ENCODE measurements at places on chromosomes 16 and 17.

GRCh38 chr17:42050393-42051012, at the start of gene C17orf113:
C17orf113 (minus strand) TSS chr17:42050601; CDS start chr17:42043376, 7,225 bp downstream.
- DNase-seq, result peak; percentile 63

GRCh38 chr16:84511180-84511800, 6.8 kb upstream of the MEAK7 start:
- peak; percentile 80 for DNase-seq

DNA sequence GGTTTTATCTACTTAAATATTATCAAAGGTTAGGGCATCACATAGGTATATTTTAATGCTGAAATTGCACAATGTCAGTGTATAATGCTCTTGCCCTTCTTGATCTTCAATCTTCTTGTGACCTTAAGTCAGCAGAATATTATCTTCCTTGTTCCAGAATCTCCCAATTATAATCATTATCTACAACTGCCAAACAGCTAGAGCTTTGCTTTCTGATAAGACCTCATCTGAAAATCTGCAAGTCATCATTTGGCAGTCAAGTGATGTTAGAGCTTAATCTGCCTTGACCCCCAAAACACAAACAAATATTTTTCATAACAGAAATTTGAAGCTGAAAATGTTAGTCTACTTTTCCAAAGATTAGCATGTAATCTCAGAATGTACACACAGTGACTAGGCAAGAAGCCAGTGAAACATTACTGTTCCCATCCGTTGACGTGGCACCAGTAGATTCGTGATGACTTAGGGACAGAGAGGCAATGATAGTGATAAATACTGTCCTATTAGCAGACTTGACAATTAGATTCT, 19.8 kb downstream of the REXO5 start:
- DNase-seq, result no peak

- no peak for DNase-seq
Measured at GRCh38 chr16:68338326-68339119, 27.7 kb downstream of the PRMT7 start.

DNA sequence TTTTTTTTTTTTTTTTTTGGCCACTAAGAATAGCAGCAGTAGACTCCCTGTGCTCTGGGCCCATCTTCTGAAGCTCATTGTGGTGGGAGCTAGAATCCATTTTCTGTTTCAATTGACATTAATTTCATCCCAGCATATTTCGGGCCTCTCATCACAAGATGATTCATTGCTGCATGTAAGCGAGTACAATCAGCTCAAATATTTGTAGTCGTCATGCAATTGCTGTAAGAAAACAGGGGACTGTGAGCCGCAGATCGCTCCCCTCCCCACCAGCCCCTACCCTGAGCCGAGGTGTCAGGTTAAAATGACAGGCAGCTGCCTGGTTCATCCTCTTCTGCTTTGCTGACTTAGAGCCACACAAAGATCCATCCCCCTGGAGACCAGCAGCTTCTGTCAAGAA, 358.8 kb upstream of the CDH5 start:
- DNase-seq, result no peak

GRCh38 chr16:11672206-11673090, 4.2 kb downstream of the SNN start:
- no peak for DNase-seq

GRCh38 chr17:6135236-6135635, 65.1 kb downstream of the WSCD1 start:
- no peak for DNase-seq

GRCh38 chr17:48194097-48194550, 86.6 kb downstream of the SNX11 start:
- DNase-seq, result no peak

GRCh38 chr16:27311448-27311830, 2.3 kb upstream of the IL4R start:
- DNase-seq, result no peak

GRCh38 chr16:66719246-66719645, 22.7 kb upstream of the CMTM4 start:
- no peak for DNase-seq

GRCh38 chr16:53689636-53690035, 14.0 kb downstream of the RPGRIP1L start:
- DNase-seq, result no peak

DNA sequence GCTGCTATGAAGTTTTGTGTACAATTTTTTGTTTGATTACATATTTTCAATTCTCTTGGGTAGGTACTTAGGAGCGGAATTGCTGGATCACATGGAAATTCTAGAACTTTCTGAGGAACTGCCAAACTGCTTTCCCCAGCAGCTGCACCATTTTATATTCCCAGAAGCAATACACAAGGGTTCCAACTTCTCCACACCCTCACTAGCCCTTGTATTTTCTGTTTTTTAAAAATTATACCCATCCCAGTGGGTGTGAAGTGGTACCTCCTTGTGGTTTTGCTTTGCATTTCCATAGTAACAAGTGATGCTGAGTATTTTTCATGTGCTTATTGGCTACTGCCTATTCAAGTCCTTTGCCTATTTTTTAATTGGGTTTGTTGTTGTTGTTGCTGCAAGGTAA, 20.9 kb downstream of the NACA2 start:
- DNase-seq, result no peak

- DNase-seq, result no peak
Measured at GRCh38 chr17:65920996-65921395, 270.9 kb downstream of the CEP112 start.

- no peak for DNase-seq
Measured at GRCh38 chr17:67439269-67439668, 62.2 kb downstream of the PITPNC1 start.

DNA sequence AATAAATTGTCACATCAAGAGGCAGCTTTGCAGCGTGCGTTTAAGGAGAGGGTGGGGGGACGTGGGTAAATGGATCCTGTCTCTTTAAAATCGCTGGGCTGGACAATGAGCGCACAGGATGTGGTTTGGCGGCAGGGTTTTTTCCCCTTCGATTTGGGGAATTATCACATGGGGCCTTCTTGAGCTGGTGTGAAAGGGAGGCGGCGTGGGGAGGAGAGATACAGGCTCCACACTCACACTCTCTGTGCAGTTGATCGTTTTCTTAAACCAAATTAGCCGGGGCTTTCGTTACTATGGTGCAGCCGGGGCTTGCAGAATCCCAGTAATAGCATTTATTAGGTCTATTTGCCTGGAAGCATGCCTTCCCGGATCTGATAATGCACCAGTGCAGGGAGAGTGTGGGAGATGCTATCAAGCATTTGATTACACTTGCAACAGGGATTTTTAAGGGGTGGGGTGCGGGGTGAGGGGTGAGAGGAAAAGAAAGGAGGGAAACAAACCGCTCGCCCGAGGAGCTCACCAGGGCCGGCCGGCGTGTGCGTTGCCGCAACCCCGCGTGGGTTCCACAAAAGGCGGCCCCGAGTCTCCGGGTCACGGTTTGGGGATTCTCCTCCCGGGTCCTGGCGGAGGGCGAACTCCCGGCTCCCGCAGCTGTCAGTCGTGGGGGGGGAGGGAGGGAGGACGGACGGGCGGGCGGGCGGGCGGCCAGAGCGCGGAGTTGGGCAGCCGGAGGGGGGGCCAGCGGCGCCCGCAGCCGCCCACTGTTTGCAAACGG, 58.8 kb upstream of the GSE1 start:
- peak; percentile 90 for DNase-seq

GRCh38 chr17:70369391-70369790, 200.1 kb downstream of the KCNJ2 start:
- no peak for DNase-seq

DNA sequence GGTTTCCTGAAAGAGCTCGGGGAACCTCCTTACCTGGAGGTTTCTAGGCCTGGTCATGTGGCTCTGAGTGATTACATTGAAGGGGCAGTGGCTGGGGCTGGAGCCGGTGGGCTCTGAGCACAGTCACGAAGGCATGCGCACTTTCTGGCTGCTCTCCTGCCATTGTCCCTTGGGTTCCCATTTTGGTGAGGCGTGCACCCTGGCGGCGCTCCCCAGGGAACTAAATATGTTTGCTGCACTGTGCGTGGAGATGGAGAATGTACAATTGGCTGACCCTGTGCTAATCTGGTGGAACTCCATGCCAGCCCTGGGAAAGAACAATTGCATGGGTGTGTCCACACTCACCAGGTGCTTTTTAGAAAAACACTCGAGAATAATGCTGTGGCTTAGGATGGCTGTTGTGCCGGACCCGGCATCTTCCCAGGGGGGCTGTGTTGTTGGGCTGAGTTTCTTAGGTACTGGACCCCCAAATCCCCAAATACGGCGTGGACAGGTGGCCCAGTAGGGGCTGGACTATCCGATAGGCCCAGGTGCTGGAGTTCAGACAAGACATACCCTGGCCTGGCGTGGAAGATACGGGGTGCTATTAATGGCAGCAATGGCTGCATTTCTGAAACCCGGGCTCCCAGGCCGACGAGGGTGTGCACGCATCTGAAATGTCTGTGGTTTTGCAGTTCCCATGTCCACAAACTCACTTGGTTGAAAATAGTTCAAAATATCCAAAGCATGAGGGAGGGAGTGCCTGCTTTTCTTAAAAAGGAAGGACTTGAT, 230.5 kb downstream of the SEC14L1 start:
- peak; percentile 47 for DNase-seq

GRCh38 chr17:76251478-76252039, 11.3 kb upstream of the RNF157 start:
- DNase-seq, result no peak

- no peak for DNase-seq
Measured at GRCh38 chr17:35705705-35706104, 25.7 kb upstream of the RASL10B start.

DNA sequence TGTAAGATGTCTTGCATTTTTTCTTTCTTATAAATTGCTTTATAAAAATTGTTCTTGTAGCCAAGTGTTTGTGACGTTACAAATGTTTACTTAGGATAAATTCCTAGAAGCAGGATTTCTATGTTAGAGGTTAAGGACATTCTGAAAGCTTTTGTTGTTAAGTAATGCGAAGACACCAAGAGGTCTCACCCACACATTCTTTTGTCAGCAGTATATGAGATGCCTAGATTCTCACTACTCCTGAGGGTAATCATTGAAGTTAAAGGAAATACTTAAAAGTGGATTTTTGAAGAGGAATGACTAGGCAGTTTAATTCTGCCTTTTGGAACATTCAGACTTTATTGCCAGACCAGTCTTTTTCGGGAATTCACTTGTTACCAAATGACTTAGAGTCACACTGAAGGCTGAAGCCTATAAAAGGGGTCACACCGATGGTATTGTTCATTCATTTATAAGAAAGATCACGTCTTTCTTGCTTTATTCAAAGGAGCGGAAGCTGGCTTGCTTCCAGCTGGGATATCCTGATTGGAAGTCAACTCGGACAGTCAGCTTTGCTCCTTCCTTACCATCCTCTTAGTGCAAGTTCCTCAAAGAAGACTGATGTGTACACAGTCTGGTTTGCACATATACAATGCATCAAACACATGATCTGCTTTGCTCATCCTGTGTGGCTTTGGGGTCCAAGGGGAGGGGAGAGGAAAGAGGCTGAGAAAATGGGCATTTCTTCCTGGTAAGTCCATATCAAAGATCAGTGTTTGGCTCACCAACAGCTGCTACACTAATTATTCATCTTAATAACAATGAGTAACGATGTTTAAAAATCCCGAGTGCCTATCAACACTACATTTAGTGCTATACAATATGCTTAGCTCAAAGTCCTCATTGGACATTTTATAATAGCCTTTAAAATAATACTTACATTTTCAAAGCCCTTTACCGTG, 160.0 kb downstream of the MAP2K6 start:
- DNase-seq, result no peak

DNA sequence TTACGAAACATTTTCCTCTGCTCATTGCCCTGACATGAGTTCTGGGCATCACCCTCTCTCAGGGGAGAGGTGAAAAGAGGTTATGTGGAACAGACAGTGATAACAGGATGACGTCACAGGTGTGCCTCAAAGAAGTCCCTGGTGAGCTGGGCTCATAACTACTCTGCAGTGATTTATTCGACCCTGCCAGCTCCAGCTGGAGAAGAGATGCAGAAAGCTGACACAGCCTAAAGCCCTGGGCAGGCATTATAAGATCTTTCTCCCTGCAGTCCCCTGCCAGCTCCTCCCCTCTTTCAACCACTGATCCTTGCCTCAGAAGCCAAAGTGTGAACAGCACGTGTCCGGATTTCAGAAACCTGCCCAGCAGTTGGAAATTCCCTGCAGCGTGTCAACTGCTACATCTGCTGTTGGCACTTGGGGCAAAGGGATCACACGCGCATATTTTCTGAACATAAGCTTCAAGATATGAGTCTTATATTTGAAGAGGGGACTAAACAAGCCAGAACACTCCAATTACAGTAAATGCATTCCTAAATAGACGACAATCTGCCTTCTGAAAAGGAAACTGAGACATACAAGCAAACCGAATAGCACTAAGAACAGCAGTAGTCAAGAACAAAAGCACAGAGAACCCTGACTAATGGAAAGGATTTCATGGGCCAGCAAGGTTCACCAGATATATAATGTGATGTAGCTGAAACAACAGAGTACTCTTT, 80.5 kb downstream of the SMG6 start:
- peak; percentile 53 for DNase-seq

DNA sequence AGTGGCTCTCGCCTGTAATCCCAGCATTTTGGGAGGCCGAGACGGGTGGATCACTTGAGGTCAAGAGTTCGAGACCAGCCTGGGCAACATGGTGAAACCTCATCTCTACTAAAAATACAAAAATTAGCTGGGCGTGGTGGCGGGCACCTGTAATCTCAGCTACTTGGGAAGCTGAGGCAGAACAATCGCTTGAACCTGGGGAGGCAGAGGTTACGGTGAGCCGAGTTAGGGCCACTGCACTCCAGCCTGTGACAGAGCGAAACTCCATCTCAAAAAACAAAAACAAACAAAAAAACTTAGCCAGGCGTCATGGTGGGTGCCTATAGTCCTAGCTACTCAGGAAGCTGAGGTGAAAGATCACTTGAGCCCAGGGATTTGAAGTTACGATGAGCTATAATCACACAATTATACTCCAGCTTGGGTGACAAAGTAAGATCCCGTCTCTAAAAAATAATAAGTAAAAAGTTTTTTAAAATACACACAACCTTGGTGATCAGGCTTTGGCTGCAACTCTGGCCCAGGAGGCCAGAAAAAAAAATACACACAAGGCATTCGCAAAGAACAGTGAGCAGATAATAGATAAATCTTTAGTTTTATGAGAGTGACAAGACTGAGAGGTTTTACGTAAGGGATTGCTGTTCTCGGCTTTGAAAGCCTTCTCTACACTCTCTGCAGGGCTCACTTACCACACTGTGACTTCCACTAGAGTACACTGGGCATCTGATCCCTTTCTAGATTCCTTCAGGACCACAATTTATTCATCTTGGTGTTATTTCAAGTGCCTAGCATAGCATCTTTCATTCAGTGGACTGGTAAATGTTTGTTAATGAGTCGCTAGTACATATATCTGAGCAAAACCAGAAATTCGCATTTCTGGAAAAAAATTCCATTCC, 5.9 kb downstream of the GSPT1 start:
- no peak for DNase-seq

GRCh38 chr16:67399749-67400704, 6.7 kb upstream of the TPPP3 start:
- no peak for DNase-seq

DNA sequence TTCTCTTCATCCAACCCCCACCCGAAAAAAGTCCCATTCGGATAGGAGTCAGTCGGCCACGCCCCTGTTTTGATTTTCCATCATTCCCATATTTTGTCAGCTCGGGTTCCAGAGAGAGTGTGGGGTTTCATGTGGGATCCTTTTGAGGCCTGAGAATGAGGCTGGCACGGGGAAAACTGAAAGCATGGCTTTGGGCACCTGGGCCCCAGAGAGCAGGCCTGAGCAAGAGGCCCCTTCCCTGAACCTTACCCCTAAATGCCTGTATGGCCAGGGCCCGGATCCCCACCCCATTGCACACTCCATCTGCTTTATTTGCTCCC, 4.6 kb upstream of the HOXB4 start:
- DNase-seq, result no peak

Measured in stimulated activated effector memory CD8-positive, alpha-beta T cell treated with anti-CD3 and anti-CD28 coated beads, Interleukin-12 subunit alpha, Interleukin-12 subunit beta, amount 100 ng/mL, for 72 hours (primary cell).